Mucosa of descending colon (tissue), 3 donors: ENCODE measurements at places on chromosomes 16 and 17. TPM values are rescaled to one million over a fixed set of nuclear protein-coding genes. Genes with fewer than 3 reads are reported as not detected.

EVPLL gene
- total RNA-seq: 0.23 TPM

DNA sequence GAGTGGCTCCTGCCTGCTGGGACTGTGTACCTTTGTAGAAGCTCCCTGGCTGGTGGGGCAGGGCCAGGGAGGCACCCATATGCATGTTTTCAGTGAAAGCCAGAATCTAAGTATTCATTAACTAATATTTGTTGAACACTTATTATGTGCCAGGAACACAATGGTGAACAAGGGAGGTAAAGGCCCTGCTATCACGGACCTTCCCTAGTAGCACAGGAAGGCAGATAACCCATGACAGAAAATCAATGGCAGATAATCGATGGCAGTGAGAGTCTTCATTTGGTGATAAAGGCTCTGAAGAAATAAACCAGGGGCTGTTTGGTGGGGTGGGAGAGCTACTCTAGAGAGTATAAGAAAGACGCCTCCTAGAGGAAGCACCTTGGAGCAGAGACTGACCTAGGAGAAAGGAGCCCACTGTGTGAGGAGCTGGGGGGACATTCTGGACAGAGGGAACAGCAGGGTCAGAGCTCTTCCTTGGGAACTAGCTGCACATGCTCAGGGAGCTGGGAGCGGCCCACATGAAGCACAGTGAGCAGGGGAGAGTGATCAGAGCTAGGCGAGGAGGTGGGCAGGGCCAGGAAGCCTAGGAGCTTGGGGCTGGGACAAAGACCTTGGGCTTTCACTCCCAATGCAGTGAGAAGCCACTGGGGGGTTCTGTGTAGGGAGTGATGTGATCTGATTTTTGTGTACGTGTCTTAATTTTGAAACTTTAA, 78.5 kb downstream of the SPECC1 start:
- no peak for DNase-seq

- DNase-seq: no peak
Observed at GRCh38 chr17:60154616-60155426, 5.0 kb downstream of the CA4 start.

CCL13 gene
- 6.5 TPM for total RNA-seq

DOC2B gene
- 4.0 TPM for total RNA-seq
